ENCODE measurements at places on chromosomes 11 and 22.
A peak's percentile ranks its signal among the peaks of the same experiment; 100 is the strongest.

GRCh38 chr22:46681010-46681409, 57.0 kb downstream of the CERK start:
- DNase-seq, result no peak

DNA sequence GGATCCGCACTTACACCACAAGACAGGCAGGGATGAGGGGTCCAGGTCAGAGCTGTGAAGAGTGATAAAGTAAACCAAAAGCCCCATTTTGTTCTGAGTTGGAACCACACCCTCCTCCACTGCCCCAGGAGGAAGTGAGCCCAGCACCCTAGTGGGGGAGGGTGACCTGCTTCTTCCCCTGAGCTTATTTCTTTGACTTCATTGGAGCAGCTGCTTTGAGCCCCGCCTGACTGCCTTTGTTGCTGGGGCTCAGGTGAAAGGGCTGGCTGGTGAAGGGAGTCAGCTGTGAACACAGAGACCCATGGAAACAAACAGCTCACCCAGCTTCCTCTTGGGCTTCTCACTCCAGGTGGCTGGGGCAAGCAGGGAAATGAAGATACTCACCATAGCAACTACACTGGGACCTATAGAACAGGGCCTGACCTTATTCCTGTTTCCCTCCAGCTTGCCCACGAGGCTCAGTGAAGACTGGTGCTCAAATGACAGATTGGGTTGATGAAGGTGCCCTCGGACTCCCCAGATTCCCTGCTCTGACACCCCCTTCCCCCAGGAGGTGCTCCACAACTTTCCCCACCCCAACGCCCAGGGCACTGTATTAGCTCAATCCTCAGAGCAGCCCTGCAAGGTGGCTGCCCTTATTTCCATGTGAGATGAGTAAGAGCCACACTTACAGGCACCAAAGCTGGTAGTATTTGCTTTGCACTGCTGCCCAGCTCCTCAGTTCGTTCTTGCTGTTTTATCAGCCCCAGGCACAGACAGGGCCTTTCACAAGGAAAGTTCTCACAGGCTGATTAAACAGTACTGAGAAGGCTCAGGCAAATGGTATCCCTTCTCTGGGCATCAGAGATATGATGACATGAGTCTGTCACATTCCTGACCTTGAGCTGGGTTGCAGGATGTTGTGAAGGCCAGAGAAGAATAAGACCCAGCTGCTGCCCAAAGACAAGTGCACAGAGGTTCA, 2.4 kb downstream of the UCP2 start:
- DNase-seq, result peak; percentile 71

DNA sequence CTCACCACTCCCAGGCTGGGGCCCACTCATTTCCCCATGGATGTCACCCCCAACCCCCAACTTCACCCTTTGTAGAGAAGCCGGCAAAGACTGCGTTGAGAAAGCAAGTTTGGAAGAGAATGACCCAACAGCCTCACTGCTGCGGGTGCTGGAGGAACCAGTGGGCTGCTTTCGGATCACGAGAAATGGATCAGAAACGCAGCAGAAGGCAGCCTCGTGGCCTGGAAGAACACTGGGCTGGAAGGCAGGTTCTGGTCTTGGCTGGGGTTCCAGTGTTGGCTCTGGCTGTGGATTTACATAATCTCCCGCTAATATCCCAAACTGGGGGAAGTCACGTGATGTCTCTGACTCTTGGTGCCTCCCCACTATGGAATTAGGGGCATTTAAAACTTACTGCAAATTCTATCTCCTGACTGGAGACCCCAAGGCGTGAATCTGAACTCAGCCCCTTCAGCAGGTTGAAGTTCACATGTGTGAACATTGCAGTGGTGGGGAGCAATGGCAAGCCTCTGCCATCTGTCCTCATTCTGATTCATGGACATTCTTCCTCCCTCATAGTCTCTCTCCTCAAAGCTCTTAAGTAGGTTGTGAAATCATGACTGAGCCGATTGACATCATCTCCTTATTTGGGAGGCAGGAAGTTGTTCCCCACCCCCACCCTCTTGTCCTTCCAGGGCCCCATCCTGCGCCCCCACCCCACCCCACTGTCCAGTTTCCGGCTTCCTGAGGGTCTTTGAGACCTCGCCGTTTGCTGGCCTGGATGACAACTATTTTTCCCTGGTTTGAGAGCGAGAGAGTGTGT, 37.0 kb upstream of the TIMP3 start:
- DNase-seq, result no peak

DNA sequence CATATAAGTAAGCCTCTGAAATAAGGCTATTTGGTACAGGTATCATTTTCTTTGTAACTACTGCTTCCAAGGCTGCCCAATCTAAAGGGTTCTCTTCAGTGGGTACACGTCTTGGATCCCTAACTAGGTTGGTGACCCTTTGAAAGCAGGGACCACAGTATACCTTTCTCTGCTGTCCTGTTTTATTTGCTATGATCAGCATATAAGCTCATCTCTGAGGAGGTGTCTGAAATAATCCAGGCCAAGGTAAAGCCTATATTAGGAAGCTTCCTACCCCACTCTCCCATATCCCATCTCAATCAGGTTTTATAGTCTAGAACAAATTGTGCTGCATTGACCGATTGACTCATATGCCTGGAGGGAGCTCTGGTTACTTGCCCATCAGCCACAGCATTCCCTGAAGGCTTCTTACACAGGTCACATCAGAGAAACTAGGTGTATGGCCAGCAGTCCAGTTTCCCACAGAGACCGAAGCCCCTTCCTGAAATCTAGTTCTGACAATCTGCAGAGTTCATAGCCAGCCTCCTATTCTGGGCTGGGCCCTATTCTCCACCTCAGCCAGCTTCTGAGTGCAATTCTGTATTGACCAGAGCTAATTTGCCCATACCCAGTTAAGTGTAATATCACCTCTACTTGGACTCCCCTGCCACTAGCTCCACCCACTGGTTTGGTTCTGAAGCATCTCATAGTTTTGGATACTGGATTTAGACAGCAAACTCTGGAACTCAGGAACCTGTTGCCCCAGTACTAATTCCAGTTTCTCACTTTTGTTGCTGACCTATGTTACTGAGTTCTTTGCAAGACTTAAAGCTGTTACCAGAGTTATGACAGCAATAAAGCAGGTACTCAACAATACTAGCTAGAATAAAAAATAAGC, 62.1 kb upstream of the ARHGAP20 start:
- DNase-seq, result no peak

DNA sequence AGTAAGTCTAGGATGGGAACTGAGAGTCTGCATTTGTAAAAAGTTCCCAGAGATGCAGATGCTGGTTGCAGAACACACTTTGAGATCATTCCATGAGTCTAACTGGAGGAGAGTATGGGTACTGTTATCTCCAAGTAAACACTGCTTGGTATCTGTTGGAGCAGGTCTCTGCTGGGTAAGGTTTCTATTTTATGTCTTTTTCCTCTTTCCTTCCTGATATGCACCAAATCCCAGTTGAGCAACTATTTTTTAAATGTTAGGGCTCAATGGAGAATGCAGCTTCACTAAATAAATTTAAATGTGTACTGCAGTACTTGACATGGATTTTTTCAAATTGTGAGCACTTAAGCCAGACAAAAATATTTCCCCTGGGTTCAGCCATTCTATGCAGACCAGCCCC, 48.5 kb downstream of the BDNF start:
- no peak for DNase-seq

- no peak for DNase-seq
Observed at GRCh38 chr11:31875866-31876560, 64.9 kb upstream of the PAX6 start.

Data from activated T-helper 1 cell treated with Interleukin-2 at 50 U/mL for 16 hours (primary cell).